ENCODE measurements at places on chromosomes 3 and 15.

DNA sequence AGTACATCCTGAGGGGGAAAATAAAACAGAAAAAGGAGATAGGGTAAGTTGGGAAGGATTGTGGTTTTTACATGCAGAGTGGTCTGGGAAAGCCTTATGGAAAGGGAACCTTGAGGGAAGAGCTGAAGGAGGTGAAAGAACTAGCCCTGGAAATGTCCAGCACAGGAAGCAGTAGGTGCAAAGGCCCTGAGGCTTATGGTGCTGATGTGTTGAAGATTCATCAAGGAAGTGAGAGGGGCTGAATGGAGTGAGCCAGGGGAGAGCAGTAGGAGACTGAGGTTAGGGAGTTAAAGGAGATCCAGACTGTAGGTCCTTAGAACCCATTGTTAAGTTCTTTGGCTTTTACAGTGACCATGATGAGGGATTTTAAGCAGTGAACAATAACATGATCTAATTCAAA lies 33.0 kb downstream of the ATP1B3 start:
- no peak overlapping the region for H3K4me3 ChIP-seq
- no peak overlapping the region for H3K27ac ChIP-seq
- no peaks in the 10 kb centered on the region for H3K27me3 ChIP-seq
- no peak for DNase-seq

- H3K27me3 ChIP-seq: no peaks in the 10 kb centered on the region
- H3K27ac ChIP-seq: no peak overlapping the region
- peaks cover 54% of the 10 kb centered on the region for H3K36me3 ChIP-seq
- H3K4me1 ChIP-seq: no peaks in the 10 kb centered on the region
- DNase-seq: no peak
Observed at GRCh38 chr15:39593071-39593655, 12.3 kb downstream of the THBS1 start.

GRCh38 chr3:37963016-37963415 lies 27.6 kb upstream of the VILL start:
- H3K27me3 ChIP-seq: no peaks in the 10 kb centered on the region
- no peaks in the 10 kb centered on the region for H3K4me1 ChIP-seq
- no peak overlapping the region for H3K4me3 ChIP-seq
- no peak for DNase-seq

GRCh38 chr3:126580746-126581145 lies 22.0 kb upstream of the C3orf22 start:
- no peaks in the 10 kb centered on the region for H3K36me3 ChIP-seq
- no peak overlapping the region for H3K4me3 ChIP-seq
- H3K4me1 ChIP-seq: no peaks in the 10 kb centered on the region
- DNase-seq: no peak

GRCh38 chr3:101701696-101702634 lies 15.4 kb upstream of the RPL24 start:
- no peak overlapping the region for H3K27ac ChIP-seq
- no peak overlapping the region for H3K4me3 ChIP-seq
- no peaks in the 10 kb centered on the region for H3K4me1 ChIP-seq
- no peaks in the 10 kb centered on the region for H3K36me3 ChIP-seq
- H3K27me3 ChIP-seq: no peaks in the 10 kb centered on the region
- DNase-seq: no peak

Measured in iPS DF 6.9 (cell line).